ENCODE measurements at places on chromosomes 5 and 9.

- DNase-seq: no peak
Observed at GRCh38 chr5:138660051-138660572, 84.9 kb upstream of the HSPA9 start.

DNA sequence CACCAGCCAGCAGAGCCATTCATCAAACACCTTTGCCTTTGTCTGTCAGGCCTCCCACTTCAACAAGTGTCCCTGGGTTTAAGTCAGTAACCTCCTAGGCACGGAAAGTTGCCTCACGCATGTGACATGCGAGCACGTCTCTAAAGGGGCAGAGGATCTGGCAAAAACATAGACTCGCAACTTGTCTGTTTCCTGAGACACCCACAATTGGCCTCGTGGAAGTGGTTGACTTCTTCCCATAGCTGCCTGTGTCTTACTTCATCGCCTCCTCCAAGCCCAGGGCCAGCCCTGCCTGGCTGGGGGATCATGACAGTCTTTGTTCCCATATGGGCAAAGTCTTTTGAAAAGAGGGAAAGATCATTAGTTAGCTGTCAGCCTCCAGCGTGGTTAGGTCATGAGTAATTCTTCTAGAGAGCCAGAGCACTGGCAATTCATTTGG is 35.5 kb upstream of the GLRX start:
- DNase-seq: no peak

DNA sequence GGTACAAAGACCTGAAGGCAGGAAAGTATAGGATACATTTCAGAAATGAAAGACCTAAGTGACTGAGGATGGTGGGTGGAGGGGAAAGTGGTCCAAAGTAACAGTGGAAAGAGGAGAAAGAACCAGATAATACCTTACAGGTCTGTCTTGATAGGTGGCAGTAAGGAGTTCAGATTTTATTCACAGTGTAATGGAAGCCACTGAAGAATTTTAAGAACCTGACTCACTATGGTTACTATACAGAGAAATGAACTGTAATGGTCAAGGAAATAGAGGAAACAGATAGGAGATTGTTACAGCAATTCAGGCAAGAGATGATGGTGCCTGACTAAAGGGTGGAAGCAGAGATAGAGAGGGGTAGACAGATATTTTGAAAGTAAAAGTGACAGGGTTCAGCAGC is 46.5 kb downstream of the EPB41L4A start:
- no peak for DNase-seq

DNA sequence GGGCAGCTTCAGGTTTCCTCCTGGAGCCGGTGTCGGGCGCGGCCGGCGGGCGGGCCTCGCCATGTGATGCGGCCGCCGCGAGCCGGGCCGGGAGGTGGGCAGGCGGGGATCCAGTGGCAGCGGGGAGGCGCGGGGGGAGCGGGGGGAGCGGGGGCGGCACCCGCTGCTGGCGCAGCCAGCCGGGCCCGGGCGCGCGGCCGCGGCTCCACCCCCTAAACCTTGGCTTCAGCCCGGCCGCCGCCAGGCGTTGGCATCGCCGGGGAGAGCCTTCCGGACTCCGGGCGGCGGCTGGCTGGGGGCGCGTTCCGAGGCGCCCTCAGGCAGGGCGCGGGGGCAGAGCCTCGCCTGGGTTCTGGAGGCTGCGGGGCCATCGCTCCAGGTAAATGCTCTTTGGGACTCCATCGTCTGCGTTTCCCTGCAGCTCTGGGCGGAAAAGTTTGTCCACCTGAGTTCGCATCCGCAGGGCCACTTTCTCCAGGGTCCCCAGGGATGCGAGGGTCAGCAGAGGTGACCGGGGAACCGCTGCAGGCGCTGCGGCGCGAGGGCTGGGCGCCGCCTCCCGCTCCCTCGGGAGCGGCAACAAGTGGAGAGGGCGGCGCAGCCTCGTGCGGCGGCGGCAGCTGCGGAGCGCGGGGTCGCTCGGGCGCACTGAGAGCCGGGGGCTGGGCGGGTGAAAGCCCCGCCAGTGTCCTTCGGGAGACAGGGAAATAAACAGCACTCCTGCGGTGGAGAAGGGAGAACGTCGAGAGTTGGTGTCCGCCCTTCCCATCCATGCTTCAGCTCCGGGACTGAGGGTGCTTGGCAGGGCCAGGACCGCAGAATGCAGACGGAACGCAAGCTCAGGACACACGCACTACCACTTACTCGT is at the start of gene ARHGEF28:
TSS of gene ARHGEF28 (plus strand) at position 253 of the 868 bp plus-strand sequence. CDS start 58,656 bp downstream, outside the sequence.
- DNase-seq: no peak

DNA sequence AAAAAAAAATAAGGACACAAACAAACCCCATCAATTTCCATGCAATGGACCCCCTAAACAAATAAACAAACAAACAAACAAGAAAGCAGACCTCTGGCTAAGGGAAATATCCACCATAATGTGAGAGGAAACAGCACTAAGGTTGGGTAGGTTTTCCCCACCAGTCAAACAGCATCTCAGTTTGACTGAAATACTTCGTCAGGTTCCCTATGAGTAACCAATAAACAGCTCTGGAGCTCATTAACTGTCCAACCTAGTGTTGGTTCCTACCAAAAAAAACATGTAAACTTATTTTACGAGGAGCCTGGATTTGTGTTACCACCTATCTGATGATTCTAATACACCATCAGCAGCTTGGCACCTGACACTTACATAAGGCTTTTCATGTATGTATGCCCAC is 198.5 kb upstream of the TARS1 start:
- no peak for DNase-seq

DNA sequence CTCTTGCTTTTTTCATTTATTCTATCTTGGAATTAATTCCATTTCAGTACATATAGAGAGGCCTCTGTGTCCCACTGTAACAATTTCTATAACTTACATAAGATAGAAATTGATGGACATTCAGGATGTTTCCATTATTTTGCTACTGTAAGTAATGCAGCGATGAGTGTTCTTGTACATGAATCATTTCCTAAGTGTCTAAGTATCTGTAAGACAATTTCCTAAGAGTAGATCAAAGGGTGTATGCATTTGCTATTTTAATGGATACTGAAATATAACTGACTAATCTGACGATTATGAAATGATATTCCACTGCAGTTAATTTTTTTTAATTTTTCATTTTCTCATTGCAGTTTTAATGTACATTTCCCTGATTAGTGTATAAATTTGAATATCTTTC is 23.0 kb upstream of the RBM22 start:
- no peak for DNase-seq

DNA sequence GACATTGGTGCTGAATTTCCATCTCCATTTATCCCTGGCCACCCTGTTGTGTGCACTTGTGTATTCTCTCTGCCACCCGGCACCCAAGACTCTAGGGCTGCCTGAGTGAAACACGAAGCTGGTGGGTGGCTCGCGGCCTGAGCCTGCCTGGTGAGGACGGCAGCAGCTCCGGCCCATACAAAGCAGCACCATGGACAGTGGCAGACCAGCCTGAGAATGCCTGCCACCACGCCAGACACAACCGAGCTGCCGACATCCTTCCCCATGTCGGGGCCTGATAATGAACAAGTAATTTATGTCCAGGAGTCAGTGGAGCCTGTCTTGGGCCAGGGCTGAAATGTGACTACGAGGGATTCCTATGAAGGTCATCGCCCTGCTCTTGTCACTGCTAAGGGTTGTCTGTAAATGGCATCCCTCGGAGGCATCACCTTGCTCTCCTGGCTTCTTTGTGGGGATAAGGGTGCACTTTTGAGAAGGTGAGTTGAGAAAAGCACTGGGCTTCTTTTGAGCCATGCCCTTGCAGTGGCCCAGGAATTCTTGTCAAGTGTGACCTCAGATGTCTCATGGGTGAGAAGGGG is 175.7 kb downstream of the MELK start:
- DNase-seq: no peak

DNA sequence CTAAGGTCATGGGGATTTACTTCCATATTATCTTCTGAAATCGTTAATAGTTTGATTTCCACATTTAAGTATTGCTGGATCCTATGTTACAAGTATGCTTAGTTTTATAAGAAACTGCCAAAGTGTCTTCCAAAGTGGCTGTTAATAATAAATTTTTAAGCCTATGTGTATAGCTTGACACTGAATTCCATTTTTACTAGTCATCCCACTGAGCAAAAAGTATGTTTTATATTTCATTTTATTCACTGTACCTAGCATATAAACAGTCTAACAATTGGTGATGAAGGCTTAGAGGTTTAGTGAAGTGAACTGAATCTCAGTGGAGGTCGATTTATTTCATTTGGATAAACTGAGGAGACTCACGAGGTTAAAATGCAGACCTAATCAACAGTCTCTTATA is 174.6 kb downstream of the ADAMTS6 start:
- no peak for DNase-seq

DNA sequence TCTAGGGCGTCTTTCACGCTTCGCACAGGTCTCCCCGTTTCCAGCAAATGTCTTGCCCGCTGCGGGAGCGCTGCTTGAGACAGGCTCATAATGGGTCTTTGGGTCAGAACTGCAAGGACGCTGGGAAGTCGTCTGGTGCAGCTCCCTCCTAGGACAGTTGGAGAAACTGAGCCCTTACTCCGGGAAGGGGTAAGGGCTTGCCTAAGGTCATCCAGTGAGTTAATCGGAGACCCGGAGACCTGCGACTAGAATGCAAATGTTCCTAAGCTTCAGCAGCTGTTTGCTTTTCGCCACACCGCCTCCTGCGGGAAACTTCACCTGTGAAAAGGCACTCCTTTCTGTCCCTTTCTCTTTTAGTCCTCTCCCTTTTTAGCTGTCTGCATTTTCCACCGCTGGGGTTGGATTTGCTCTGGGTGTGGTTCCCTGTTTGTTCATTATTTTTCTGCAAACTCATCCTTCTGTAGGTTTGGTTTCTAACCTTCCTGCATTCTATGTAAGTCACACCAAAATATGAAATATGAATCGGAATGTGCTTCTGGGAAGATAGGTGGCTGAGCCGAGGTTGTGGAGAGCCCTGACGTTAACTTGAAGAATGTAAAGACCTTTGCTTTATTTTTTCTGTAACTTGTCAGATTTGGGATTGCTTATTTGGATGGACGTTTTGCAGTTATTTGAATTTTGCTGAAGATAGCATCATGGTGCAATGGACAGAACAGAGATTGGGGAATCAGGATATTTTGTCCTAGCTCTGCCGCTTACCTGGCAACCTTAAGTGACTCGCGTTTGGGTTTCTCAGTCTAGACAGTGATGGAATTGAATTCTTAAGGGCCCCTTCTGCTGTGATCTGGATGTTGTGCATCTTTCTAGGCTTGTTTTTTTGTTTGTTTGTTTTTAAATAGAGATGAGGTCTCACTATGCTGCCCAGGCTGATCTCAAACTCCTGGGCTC is 909 bp downstream of the SLC36A1 start:
- DNase-seq: no peak

DNA sequence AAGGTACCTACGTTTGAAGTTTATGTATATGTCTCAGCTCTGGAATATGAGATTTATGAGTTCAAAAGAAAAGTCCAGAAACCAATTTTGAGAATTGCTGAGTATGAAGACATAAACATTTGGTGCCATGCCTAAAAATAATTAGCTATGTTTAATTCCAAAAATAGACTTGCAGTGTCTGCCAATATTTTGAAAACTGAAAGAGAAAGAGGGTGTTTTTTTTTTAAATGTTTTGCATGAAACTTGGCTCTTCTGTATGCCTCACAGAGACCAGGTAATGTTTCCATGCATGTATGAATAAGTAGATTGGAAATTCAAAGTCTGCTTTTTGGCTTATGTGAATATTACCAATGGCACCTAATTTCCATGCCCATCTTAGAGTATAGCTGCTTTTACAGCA is 634.4 kb upstream of the C9orf72 start:
- DNase-seq: no peak

GRCh38 chr5:143601917-143602333 is 198.4 kb upstream of the NR3C1 start:
- DNase-seq: no peak

- DNase-seq: no peak
Observed at GRCh38 chr9:35042081-35042604, 30.3 kb downstream of the VCP start.

GRCh38 chr5:11904265-11904906 is at the start of gene CTNND2:
TSS of gene CTNND2 (minus strand) at chr5:11904446. CDS start at chr5:11903853, 593 bp downstream.
- peak; percentile 47 for DNase-seq

DNA sequence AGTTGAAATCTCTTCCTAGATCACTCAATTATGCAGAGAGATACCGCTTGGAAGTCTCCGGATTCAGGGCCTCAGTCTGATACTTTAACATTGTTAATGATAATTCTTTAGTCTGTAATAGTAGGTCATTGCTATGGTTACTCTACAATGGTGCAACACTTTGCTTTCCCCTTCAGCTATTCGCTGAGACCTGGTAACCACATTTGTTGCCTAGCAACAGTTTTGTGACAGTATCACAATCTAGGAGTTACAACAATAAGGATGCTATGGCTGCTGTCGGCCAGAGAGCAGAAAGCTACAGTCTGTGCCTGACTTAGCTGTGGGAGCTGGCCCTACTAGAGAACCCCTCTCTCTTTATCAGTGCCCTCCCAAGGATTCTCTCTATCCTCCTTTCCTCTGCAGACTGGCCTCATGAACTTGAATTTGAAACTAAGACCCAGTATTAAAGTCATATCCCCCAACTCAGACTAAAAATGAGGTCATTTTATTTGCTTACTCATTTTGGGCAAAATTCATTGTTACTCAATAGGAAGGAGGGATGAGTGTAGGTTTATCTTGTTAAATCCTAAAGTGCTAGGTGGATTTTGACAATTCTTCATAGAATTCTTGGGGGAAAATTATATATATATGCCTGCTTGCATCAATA is 39.3 kb downstream of the NR2F1 start:
- peak; percentile 67 for DNase-seq

GRCh38 chr5:33166948-33167347 is 273.8 kb upstream of the TARS1 start:
- DNase-seq: no peak

GRCh38 chr5:57761513-57761912 is 278.9 kb upstream of the ACTBL2 start:
- no peak for DNase-seq

Data from DMS79 treated with DMSO at 0.1 percent for 48 hours (cell line).